ENCODE measurements at places on chromosomes 7 and 10. TPM values are rescaled to one million over a fixed set of nuclear protein-coding genes. Genes with fewer than 3 reads are reported as not detected.

SYT15B gene
- total RNA-seq: 0.28 TPM

CYP2W1 gene
- not detected for total RNA-seq

SUPV3L1 gene
- total RNA-seq: 33.9 TPM

PVRIG gene
- 0.19 TPM for total RNA-seq

SRI gene
- 158 TPM for total RNA-seq

TMEM26 gene
- 0.19 TPM for total RNA-seq

Measured in regular cardiac myocyte (primary cell).